ENCODE measurements at places on chromosomes 16 and 17.

DNA sequence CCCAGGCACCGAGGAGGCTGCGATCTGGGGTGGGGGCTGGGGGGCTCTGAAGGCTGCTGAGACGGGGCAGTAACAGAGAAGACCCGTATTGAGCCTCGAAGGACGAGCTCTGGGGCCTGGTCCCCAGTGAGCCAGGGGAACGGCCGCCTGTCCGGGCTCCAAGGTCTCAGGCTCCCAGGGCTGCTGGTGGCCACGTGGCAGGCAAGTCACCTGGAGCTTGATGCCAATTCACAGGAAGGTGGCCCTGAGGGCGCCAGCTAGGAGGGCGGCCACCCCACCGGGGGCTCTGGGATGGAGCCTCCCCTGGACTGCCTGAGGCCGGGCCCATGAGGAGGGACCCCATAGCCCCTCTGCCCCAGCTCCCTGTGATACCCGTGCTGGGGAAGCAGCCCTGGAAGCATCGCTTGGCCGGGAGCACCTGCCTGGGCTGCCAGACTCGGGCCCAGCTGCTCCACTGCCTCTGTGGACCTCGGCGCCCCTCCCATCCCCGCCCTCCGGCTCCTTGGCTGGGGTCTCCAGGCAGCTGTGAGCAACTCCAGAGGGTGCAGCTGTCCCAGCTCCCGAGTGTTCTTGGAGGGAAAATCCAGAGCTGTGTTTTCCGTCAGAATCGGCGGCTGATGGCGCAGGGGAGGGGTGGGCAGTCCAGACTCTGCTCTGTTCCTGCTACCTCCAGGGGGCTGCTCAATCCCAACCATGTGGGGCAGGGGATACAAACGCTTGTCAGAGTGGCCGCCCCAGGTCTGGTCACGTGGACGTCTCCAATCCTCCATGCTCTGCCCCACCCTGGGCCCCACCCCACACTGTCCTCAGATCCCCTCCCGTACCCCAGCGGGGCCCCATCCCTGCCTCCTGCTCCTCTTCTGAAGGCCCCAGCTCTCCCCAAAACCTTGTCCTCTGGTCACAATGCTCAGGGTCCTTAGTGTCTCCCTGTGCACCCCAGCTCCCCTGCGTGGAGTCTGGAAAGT is 67.2 kb upstream of the GNG13 start:
- DNase-seq = no peak

GRCh38 chr17:41002814-41003213 is 3.1 kb upstream of the KRTAP3-2 start:
- DNase-seq = no peak

GRCh38 chr16:13586051-13586450 is 333.9 kb upstream of the ERCC4 start:
- no peak for DNase-seq

GRCh38 chr16:57299009-57299718 is 14.7 kb upstream of the PLLP start:
- DNase-seq = no peak

GRCh38 chr17:6233856-6234255 is 163.7 kb downstream of the WSCD1 start:
- no peak for DNase-seq

GRCh38 chr17:72370819-72371218 is 250.0 kb downstream of the SOX9 start:
- no peak for DNase-seq

DNA sequence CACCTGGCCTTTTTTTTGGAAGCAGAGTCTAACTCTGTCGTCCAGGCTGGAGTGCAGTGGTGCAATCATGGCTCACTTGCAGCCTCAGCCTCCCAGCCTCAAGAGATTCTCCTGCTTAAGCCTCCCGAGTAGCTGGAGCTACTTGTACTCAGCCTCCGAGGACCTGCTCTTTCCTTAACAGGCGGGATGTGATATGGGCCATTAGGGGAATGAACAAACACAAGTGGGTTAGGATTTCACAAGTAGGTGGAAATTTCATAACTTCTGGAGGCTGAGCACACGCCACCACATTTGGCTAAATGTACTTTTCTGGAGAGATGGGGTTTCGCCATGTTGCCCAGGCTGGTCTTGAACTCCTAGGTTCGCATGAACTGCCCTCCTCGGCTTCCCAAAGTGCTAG is 4.1 kb downstream of the PAM16 start:
- no peak for DNase-seq

GRCh38 chr17:82876602-82877379 is 37.0 kb upstream of the ZNF750 start:
- peak; percentile 56 for DNase-seq
